ENCODE measurements at places on chromosomes 12 and 14.
A peak's percentile ranks its signal among the peaks of the same experiment; 100 is the strongest.

- no peak for DNase-seq
Measured at GRCh38 chr14:34064349-34064748, 113.5 kb upstream of the EGLN3 start.

DNA sequence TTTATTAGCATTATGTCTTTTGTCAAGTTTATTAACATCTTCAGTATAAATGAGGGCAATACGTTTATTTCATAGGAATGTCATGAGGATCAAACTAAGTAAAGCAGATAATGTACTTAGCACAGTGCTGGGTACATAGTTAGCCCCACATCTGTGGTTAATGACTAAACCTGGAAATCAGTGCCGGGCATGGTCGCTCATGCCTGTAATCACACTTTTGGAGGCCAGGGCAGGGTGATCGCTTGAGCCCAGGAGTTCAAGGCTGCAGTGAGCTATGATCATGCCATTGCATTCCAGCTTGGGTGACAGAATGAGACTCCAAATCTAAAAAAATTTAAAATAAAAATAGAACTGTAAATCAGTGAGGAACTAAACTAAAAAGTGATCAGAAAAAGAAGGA lies 44.8 kb upstream of the GUCY2C start:
- DNase-seq: no peak

- DNase-seq: no peak
Measured at GRCh38 chr14:98154254-98154653, 1117.7 kb downstream of the BCL11B start.

DNA sequence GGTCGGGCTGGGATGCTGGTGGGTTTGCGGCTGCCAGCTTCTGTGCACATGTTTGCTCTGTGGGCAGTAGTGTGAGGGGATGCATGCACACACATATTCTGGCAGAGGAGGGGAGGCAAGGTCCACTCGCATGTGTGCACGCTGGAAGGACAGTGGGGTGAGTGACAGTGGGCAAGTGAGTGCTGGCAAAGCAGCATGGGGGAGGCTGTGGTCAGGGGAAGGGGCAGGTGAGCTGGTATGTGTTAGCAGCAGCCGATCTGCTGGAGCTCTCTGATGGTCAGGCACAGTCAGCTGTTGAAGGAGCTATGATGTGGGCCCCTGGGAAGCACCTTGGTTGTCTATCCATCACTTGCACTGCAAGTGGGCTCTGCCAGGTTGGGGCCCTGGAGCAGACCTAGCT lies 170.3 kb downstream of the NTS start:
- no peak for DNase-seq

DNA sequence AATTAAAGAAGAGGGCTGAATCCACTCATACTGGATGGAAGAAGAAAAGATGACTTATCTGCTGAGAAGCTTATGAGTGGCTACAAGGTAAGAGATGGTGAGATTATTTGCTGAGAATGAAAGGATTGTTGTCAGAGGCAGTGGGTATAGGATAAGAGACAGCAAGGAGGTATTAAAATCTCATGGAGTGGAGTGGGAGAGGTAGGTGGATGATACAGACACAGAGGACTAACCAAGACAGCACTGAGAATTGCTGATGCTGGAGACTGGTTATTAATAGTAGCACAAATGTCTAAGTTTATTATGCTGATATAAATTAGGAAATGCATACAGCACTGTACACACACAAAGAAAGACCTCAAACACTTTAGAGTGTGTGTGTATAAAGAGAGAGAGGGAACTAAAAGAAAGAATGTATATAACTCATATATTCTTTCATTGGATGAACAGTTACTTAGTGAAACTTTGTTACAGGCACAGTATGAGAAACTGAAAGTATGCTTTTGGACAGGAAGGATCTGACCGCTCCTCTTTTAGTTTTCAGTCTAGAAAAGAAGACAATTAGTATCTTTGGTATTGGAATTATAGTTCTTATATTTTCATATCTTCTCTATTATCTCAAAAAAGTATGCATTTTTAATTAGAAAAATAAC lies 543.1 kb downstream of the LRFN5 start:
- DNase-seq: no peak

DNA sequence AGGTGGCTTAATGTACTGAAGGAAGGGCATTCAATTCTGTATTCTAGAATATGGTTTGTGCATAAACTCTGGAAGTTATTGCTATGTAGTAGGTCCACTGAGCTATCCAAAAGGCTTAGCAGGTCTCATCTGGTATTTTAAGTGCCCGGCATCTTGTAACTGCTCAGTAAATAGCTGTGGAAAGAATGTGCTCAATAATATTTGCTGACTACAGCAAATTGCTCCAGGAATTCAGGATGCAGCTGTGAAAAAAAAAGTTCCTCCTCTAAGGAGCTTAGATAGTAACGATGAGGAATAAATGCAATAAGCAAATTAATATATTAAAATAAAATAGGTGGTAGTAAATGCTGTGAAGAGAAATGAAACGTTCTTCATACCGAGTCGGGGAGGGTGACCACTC lies 857.1 kb downstream of the AACS start:
- DNase-seq: no peak

- DNase-seq: no peak
Measured at GRCh38 chr12:26011099-26011498, 52.6 kb downstream of the RASSF8 start.

GRCh38 chr14:92501891-92502351 lies 11.7 kb upstream of the RIN3 start:
- DNase-seq: no peak

DNA sequence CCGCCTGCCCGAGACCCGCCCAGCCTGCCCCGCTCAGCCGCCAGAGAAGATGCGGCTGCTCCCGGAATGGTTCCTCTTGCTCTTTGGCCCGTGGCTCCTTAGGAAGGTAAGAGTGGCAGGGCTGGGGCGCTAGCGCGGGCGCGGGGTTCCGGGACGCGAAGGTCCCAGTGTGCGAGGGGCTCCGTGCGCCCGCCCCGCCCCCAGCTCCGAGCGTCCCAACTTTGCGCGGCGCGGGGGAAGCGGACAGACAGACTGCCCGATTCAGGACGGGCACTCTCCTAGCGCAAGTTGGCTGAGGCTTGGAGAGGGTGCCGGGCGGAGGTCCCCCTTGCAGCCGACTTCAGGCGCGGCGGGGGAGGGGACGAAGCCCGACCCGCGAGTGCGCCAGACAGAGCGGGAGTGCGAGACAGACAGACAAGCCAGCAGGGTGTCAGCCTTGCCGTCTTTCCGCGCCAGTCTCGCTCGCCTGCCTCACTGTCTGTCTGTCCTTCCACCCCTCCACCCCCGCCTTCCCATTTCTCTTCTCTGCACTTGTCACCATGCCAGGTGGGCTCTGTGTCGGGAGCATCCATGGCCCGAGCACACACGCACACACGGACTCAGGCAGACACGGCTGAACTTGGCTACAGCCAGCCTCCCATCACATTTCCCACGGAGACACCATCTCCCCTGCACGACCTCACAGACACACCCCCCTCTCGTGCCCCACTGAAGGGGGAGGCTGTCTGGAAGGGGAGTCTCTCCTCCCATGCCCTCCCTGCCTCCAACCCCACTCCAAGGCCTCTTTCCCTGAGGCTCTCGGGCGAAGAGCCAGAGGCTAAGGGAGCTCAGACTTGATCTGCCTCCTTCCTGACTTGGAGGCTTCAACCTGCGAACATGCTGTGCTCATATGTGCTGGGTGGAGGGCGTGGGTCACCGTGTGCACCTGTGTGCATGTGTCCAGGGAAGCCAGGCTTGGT lies 606 bp downstream of the NXPH4 start:
- DNase-seq: no peak

DNA sequence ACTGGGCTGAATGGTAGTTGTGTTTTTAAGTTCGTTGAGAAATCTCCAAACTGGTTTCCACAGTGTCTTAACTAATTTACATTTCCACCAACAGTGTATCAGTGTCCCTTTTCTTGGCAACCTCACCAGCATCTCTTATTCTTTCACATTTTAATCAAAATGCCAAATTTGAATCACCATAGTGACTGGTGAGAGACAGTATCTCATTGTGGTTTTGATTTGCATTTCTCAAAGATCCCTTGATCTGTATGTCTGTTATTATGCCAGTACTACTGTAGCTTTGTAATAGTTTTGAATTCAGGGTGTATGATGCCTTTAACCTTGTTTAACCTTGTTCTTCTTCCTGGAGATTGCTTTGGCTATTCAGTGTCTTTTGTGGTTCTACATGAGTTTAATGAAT lies 2.2 kb upstream of the EIF2S3B start:
- DNase-seq: no peak

- DNase-seq: no peak
Measured at GRCh38 chr12:94707892-94708291, 57.5 kb upstream of the TMCC3 start.

- DNase-seq: peak; percentile 80
Measured at GRCh38 chr12:107317751-107318555, 224.6 kb upstream of the CRY1 start.

GRCh38 chr12:72017054-72017651 lies 78.5 kb downstream of the TPH2 start:
- DNase-seq: peak; percentile 25

DNA sequence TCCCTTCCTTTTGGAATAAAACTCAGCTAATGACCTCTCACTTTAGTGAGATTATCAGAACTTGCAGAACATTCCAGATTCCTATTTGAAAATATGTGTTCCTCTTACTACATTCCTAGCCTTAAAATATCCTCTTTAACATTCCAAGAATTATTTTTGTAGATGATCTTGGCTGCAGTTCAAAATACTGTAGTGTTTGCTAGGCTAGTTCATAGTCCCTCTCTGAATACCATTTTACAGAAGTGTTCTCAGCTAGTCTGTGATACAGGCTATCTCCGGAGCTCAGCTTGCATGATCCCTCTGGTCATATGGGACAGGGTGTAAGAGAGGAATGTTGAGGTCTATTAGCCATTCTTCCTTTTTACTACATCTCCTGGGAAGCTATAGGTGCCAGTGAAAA lies 17.6 kb upstream of the GPR33 start:
- DNase-seq: no peak

GRCh38 chr14:61132336-61132735 lies 148.8 kb downstream of the TMEM30B start:
- DNase-seq: no peak

DNA sequence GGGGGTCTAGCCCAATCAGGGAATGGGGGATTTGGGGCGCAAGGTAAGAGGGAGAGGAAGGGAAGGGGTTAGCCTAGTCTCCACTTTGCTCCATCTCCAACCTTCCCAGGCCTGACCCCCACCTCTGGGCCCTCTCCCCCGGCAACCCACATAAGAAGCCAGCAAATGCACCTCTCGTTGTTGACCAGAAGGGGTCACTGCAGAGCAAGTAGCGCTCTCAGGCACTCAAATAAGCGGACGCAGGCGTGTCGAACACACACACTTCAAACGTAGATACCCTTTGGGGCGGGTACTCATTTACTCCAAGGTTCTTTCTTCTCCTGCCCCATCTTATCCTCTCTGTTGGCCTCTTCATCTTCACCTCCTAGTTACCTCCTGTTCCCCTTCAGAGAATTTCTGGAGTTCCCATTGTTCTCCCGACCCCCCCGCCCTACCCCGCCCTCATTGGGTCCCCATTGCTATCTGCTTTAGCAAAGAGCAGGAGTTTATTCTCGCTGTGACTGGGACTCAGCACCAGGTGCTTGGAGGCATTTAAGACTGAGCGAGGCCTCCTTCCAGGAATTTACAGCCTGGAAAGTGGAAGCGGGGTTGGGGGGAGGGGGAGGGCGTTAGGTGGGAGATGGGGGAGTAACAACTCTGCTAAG lies 1.5 kb upstream of the SRRM4 start:
- DNase-seq: no peak

- DNase-seq: no peak
Measured at GRCh38 chr14:31449971-31450610, 7.2 kb downstream of the DTD2 start.

DNA sequence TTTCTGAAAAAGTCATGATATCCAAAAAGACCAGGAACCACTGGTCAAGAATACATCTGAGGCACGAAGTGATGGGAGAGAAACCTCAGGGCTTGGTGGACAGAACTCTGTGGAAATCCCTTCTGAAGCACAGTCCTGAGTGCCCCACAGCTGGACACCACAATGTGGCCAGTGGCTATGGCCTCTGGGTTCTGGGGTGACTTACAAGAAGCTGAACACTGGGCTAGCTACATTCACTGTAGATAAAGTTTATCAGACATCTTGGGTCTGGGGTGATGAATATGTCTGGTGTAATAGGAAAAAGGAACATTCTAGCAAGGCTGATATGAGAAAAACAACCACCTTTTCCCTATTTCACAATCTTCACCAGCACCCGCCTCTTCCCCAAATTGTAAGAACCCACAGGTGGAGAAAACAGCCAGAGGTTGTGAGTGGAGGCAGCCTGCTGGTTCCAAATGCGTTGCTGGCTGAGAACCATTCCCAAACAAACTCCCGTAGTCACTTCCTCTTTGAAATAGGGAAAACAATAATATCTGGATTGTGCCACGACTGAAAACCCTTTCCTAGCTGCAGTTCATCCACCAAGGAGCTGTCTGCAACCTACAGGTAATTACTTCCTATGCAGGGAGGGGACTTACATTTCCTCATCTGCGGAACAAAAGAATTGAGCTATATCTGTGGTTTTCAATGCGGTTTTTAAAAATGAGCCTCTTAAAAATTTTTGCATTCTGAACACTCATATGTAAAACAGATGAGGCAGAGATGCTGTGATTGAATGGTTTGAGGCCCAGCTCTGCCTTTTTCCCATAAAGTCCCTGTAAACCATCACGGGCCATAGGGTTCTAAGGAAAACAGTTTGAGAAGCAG lies 193.6 kb downstream of the SLC41A2 start:
- no peak for DNase-seq

DNA sequence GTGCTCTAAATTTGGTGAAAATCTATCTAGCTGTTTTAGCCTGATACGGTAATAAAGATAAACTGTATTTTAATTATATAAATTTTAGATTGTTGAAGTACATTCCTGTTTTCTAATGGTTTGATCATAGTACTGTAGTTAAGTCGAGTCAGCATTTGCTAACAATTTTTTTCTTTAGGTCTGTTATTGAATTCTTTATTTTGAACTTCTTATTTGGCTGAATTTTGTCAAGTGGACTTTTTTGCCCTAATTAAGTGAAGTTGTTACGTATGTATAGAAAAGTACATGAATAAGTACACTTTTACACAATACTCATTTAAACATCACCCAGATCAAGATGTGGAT lies 66.8 kb downstream of the VRK1 start:
- no peak for DNase-seq

DNA sequence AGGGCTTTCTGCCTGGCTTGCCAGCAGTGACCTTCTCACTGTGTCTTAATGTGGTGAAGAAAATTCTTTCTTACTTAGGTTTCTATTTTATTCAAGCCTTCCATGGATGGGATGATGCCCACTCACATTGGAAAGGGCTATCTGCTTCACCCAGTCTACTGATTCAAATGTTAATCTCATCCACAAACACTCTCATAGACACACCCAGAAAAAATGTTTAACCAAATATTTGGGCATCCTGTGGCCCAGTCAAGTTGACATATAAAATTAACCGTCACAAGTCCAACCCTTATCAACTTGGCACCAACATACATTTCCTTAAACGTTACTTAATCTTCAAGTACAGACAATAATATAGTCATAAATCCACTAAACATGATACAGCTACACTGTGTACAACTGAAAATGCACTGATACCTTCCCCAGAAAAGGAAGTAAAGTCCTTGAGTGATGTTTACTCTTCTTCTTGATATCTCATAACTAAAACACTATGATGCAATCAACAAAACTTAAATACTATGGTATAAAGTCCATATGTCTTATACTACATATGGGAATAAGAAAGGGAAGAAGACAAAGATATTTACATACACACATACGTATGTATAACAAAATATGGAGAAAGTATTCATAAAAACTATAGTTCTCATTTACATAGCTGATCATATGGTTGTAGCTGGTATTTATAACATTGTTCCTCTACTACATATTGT lies 394.7 kb upstream of the NOVA1 start:
- no peak for DNase-seq

GRCh38 chr12:104662908-104663307 lies 206.2 kb downstream of the CHST11 start:
- no peak for DNase-seq

Data from stimulated activated CD8-positive, alpha-beta memory T cell treated with anti-CD3 and anti-CD28 coated beads, Interleukin-15, amount 100 ng/mL, for 48 hours (primary cell).